ENCODE measurements at places on chromosomes 3 and 15.
A peak's percentile ranks its signal among the peaks of the same experiment; 100 is the strongest.

DNA sequence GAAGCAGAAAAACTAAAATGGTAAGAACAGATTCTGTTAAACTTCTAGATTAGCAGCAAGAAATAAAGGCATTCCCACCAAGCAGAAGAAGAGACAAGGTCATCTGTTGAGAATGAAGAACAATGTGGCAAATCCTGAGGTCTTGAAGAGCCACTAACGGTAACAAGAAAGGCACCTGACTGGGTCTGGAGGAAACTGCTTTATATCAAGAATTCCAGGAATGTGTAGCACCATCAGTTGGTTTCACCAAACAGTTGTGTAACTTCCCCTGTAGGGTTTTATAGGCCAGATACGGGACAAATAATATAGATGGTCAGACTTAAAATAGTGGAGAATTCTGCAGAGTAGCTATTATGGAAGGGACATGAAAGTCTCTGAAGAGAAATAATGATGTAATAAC, 57.3 kb downstream of the ACAP2 start:
- H3K27me3 ChIP-seq = no peaks in the 10 kb centered on the region
- peaks cover 11% of the 10 kb centered on the region for H3K4me1 ChIP-seq
- H3K36me3 ChIP-seq = no peaks in the 10 kb centered on the region
- H3K27ac ChIP-seq = no peak overlapping the region

GRCh38 chr3:23153436-23153835, 49.7 kb upstream of the UBE2E2 start:
- H3K4me1 ChIP-seq = no peaks in the 10 kb centered on the region
- H3K4me3 ChIP-seq = no peak overlapping the region
- DNase-seq = no peak
- H3K27ac ChIP-seq = no peak overlapping the region

GRCh38 chr15:94205366-94205765, 26.0 kb upstream of the MCTP2 start:
- no peak overlapping the region for H3K27ac ChIP-seq
- DNase-seq = no peak
- no peaks in the 10 kb centered on the region for H3K36me3 ChIP-seq

DNA sequence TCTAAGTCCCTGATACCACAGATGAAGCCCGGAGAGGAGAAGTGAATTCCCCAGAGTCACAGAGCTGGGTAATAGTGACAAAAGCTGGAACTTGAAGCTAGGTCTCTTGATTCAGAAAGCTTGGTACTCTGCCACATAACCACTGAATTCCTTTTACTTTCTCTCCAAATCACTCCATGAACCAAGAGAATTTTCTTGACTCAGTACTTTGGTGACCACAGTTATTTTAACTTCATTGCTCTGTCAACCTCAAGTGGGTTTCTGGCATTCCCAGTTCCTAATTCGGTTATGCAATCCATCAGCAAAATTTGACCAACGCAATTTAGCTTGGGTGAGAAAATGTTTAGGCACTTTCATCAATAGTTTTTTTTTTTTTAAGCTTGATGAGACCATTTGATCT, 61.0 kb upstream of the PPARG start:
- no peaks in the 10 kb centered on the region for H3K36me3 ChIP-seq
- no peaks in the 10 kb centered on the region for H3K4me1 ChIP-seq
- no peak overlapping the region for H3K27ac ChIP-seq

- H3K27ac ChIP-seq = no peak overlapping the region
- no peaks in the 10 kb centered on the region for H3K27me3 ChIP-seq
- H3K4me3 ChIP-seq = no peak overlapping the region
- H3K36me3 ChIP-seq = no peaks in the 10 kb centered on the region
- no peaks in the 10 kb centered on the region for H3K4me1 ChIP-seq
Measured at GRCh38 chr3:12393894-12394293, 90.4 kb upstream of the TSEN2 start.

GRCh38 chr15:78007964-78008886, 69.3 kb downstream of the TBC1D2B start:
- peaks cover 13% of the 10 kb centered on the region for H3K36me3 ChIP-seq
- no peaks in the 10 kb centered on the region for H3K27me3 ChIP-seq
- H3K4me1 ChIP-seq = no peaks in the 10 kb centered on the region
- H3K4me3 ChIP-seq = no peak overlapping the region

DNA sequence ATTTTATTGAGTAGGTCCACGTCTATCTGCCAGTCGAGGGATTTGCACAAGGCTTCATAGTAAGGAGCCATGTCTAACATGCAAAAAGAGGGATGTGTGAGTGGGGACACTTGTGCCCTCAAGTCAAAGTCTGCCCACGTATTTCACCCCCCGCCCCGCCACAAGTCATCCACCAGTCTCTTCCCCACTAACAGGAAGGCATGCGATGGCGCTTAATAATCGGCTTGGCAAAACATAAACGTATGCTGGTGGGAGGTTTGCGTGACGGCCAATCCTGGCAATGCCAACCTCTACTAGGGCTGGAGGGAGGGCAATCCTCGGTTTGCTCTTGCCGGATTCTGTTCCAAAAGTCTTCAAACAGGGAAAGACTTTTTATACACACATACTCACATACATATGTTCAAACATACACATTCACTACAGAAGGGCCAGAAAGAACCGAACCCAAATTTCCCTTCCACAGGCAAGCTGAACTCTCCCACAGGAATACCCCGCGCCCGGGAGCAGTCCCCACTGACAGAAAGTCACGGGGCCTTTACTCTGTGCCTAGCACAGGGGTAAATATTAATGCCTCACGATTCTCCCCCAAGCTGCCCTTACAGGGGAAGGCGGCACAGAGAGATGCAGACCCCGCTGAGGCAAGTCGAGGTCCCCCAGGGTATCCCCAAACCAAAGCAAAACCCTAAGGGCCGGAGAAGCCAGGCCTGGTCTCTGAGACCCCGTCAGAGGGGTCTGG, 675 bp downstream of the PSMD6 start:
- H3K4me1 ChIP-seq = peaks cover 13% of the 10 kb centered on the region
- peak overlapping the region; percentile 87 for H3K4me3 ChIP-seq
- DNase-seq = no peak
- peaks cover 9% of the 10 kb centered on the region for H3K27me3 ChIP-seq
- peaks cover 18% of the 10 kb centered on the region for H3K36me3 ChIP-seq

- H3K27ac ChIP-seq = no peak overlapping the region
- DNase-seq = no peak
- no peaks in the 10 kb centered on the region for H3K27me3 ChIP-seq
- no peak overlapping the region for H3K4me3 ChIP-seq
- H3K36me3 ChIP-seq = peaks cover 46% of the 10 kb centered on the region
Measured at GRCh38 chr15:64158363-64159134, 4.3 kb downstream of the PPIB start.

- no peaks in the 10 kb centered on the region for H3K27me3 ChIP-seq
- H3K4me3 ChIP-seq = no peak overlapping the region
- no peak for DNase-seq
- H3K4me1 ChIP-seq = no peaks in the 10 kb centered on the region
- no peaks in the 10 kb centered on the region for H3K36me3 ChIP-seq
Measured at GRCh38 chr15:66144978-66145725, 108.4 kb downstream of the MEGF11 start.

GRCh38 chr15:64568765-64569164, 108.4 kb downstream of the ZNF609 start:
- peaks cover 15% of the 10 kb centered on the region for H3K4me1 ChIP-seq
- H3K27me3 ChIP-seq = no peaks in the 10 kb centered on the region
- no peak for DNase-seq
- no peak overlapping the region for H3K27ac ChIP-seq

DNA sequence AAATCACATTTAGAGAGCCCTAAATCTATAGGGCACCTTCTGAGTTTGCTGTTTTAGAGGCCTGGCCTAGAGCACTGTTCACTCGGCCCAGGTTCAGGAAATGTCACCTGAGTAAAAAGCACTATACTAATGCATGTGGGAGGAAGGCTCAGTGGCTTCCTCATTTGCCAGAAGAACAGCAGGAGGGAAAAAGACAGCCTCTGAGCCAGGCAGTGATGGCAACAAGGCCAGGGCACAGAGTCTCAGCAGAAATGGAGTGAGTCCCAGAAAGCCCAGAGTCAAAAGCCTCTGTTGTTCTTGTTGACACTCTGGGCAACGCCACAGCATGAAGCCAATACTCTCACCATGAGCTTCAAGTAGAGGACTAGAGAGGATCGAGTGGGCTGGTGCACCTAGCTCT, 25.9 kb downstream of the LTF start:
- DNase-seq = no peak
- H3K27ac ChIP-seq = no peak overlapping the region
- H3K4me3 ChIP-seq = no peak overlapping the region
- no peaks in the 10 kb centered on the region for H3K4me1 ChIP-seq

DNA sequence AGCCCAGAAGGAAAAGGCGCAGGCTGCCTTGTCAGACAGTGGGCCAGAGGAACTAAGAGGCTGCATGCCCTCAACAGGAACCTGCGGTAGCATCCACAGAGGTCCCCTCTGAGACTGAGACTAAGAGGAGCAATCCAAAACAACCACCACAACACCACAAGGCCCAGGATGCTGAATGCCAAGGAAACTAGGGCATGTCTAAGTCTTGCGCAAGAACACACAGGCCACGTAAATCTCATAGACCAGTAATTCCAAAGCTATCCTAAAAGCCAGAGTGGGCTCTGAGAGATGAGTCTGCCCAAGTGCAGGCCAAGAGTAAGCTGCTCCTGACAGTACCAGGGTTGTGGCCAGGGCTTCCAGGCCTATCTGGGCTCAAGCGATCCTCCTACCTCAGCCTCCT, 12.9 kb downstream of the MON1A start:
- no peaks in the 10 kb centered on the region for H3K4me1 ChIP-seq
- no peak overlapping the region for H3K4me3 ChIP-seq
- no peak overlapping the region for H3K27ac ChIP-seq
- DNase-seq = no peak

GRCh38 chr15:30046430-30046829, 36.3 kb upstream of the GOLGA8J start:
- DNase-seq = no peak
- H3K27me3 ChIP-seq = no peaks in the 10 kb centered on the region
- H3K4me1 ChIP-seq = no peaks in the 10 kb centered on the region
- no peaks in the 10 kb centered on the region for H3K36me3 ChIP-seq
- no peak overlapping the region for H3K4me3 ChIP-seq
- H3K27ac ChIP-seq = no peak overlapping the region

GRCh38 chr3:121443456-121443855, 102.3 kb downstream of the POLQ start:
- 0 out of 2 replicates have a peak, but pooled peaks cover under 1% of the 10 kb centered on the region for H3K36me3 ChIP-seq
- no peak overlapping the region for H3K4me3 ChIP-seq
- H3K27me3 ChIP-seq = no peaks in the 10 kb centered on the region
- no peaks in the 10 kb centered on the region for H3K4me1 ChIP-seq
- no peak overlapping the region for H3K27ac ChIP-seq
- no peak for DNase-seq

DNA sequence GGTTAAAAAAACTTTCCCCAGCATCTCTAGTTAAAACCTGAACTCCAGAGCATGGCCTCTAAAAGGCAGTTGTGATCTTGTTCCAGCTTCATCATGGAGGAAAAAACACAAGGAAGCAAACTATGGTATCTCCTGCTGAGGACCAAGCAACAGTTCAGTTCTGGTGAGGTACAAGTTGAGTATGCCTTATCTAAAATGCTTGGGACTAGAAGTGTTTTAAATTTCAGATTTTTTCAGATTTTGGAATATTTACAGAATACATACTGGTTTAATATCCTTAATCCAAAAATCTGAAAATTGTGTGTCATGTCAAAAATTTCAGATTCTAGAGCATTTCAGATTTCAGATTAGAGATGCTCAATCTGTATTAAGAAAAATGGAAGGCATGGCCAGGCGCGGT, 9.7 kb downstream of the DBR1 start:
- H3K27me3 ChIP-seq = no peaks in the 10 kb centered on the region
- H3K27ac ChIP-seq = no peak overlapping the region
- DNase-seq = no peak

DNA sequence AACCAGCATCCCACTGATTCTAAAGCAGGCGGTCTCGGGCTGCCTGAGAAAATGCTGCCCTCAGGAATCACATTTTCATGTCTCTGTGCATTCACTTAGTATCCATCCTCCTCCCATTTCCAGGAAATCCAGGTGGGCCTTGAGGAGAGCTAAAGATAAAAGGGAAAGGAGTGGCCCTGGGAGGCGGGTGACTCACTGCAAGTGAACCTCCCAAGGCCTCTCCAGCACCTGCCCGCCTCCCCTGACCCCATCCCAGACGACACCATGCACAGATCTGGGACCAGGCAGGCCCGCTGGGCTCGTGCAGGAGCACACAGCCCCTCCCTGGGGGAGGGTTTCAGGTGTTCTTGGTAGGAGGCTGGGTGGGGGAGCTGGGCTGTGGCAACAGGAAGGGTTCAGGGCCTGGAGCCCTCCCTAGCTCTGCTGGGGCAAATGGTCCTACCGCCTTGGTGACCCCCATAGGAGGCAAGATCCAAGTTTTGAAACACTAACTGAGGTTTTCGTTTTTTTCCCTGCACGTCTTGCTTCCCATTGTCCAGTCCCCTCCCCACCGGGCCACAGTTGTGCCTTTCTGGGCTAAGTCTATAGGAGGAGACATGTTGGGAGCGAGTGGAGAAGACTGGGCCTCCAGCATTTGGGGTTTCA, 22.2 kb downstream of the MELTF start:
- DNase-seq = no peak
- no peaks in the 10 kb centered on the region for H3K36me3 ChIP-seq
- no peaks in the 10 kb centered on the region for H3K27me3 ChIP-seq
- peaks cover 36% of the 10 kb centered on the region for H3K4me1 ChIP-seq

GRCh38 chr3:196081834-196082618, at the start of gene TFRC:
Gene TFRC, minus strand, starts transcription at chr3:196082090. Its CDS starts 4,991 bp downstream, at chr3:196077099.
- peak; percentile 90 for DNase-seq
- H3K36me3 ChIP-seq = no peaks in the 10 kb centered on the region
- peaks cover 26% of the 10 kb centered on the region for H3K4me1 ChIP-seq

DNA sequence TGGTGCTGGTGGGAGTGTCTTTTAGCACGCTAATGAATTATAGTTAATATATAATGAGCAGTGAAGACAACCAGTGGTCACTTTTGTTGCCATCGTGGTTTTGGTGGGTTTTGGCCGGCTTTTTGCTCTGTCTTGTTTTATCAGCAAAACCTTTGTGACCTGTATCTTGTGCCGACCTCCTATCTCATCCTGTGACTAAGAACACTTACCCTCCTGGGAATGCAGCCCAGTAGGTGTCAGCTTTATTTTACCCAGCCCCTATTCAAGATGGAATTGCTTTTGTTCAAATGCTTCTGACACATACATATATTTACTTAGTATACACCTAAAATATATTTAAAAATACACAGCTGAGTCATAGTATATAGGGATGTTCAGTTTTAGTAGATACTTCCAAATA, 770.3 kb downstream of the PDCD6IP start:
- no peaks in the 10 kb centered on the region for H3K36me3 ChIP-seq
- H3K27me3 ChIP-seq = no peaks in the 10 kb centered on the region

- DNase-seq = no peak
- H3K27me3 ChIP-seq = no peaks in the 10 kb centered on the region
- H3K27ac ChIP-seq = no peak overlapping the region
- no peaks in the 10 kb centered on the region for H3K36me3 ChIP-seq
Measured at GRCh38 chr3:59121346-59122144, 71.7 kb upstream of the CFAP20DC start.
